ENCODE measurements at places on chromosomes 1 and 21. TPM values are rescaled to one million over a fixed set of nuclear protein-coding genes. Genes with fewer than 3 reads are reported as not detected.
A peak's percentile ranks its signal among the peaks of the same experiment; 100 is the strongest.

- DNase-seq: no peak
These were observed 12.3 kb upstream of the RASSF5 start for GRCh38 chr1:206495011-206495461.

DNA sequence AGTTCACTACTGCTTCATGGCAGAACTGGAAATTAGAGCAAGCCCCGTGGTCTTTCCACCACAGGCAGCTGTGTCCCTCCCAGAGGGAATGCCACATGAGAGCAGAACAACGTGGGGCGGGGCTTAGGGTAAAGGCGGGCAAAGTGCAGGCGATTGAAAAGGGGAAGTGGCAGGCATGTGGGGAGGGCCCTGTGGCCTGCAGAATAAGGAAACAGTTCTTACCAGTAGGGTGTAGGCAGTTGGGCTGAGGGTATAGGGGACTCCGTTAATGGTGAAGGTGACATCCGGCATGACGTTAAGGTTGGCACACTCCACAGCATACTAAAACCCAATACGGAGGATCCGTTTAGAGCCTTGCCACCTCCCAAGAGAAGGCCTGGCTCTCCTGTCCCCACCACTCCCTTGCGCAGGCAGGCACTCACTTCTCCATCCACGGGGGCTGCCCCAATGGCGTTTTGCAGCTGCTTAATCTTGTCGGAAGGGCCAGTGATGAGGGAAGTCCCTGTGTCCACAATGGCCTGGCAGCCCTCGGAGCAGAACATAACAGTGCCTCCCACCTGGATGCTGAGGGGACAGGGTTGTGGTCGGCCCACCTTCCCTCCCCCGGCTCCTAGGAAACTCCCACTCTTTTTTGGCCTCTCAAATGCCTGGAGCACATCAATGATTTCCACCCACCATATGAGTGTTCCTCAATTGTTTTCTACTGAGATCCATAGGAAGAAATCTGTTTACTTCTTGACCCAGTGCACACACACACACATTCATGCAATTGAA is 9.1 kb upstream of the RAB7B start:
- no peak for DNase-seq

DNA sequence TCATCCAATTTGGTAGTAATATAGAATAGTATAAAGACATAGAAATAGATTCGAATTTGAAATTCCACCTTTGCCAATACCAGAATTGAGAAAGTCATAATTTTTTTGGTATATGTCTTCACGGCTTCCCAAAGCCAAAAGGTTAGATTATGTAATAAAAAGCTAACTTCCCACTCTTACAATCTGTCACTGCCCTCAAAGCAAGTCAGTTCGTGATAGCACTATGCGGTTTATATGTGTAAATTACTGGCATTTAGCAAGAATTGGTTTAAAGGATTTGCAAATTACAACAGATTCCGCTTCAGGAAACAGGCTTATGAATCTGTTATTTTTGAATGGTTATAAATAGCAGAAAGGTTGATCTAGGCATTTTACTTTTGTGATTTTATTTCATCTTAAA is 679.4 kb upstream of the ADGRL2 start:
- no peak for DNase-seq

GRCh38 chr1:75503221-75503974 is 107.5 kb downstream of the SLC44A5 start:
- DNase-seq: peak; percentile 21

ARHGAP30 gene
- not detected for total RNA-seq

DNA sequence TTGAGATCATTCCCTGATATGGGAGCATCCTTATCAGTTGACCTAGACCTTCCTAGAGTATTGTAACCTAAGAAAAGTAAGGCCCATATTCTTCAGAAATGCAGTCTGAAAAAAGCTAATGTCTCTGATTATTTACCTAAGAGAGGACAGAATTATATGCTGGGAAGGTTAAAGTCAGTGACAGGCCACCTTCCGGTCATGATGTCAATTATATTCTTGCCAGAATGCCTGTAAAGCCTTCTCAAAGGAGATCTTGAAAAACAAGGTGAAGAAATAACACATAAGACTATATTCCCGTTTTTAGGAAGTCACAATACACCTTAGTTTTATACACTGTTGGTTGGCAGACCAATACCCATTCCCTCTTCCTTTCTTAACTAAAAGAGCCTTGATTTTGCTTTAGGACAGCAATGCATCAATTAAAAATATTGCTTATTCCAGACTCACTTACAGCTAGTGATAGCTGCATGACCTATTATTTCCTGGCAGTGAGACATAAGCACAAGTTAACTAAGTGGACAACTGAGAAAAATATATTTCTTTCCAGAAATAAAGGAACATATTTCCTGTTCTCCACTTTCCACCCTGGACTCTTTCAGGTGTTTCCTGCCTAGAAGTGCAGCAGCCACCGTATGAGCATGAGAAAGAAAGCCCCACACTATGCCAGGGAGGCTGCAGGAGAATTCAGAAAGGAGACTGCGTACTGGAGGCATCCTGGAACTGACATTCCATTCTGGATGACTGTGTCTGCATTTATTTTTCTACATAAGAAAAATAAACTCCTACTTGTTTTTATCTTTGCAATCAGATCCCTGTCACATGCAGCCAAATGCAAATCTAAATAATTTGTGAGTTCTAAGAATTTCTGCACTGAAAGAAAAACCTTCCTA is 332.9 kb upstream of the PTBP2 start:
- DNase-seq: peak; percentile 98

DNA sequence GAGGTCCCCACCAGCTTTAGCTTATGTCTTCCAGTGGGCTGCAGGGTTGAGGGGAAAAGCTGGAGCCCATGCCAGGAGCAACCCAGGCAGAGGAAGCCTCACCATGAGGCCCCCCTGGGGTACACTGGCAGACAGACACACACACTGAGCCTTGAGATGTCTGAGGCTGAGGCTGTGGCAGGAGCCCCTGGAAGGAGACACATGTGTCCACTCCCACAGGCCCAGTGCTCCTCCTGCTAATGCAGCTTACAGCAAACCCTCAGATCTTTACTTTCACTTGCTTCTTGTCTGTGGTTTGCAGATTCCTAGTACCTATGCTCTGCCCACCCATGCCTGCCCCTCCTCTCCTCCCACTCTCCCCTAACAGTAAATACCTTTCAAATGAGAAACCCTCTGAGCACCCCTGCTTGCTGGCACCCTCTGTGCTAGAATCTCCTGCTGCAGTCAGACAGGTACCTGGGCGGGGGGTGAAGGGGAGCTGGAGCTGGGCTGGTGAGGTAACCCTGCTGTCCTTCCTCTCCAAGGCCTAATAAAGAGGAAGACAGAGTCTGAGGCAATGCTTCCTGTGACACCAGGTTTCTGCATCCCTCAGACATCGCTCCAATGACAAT is 63.4 kb upstream of the NEK2 start:
- no peak for DNase-seq

RC3H1 gene
- 22.6 TPM for total RNA-seq

FAM151A gene
- not detected for total RNA-seq

TBX19 gene
- total RNA-seq: 0.51 TPM

GRCh38 chr1:20275319-20275925 is 15.3 kb upstream of the VWA5B1 start:
- no peak for DNase-seq

DNA sequence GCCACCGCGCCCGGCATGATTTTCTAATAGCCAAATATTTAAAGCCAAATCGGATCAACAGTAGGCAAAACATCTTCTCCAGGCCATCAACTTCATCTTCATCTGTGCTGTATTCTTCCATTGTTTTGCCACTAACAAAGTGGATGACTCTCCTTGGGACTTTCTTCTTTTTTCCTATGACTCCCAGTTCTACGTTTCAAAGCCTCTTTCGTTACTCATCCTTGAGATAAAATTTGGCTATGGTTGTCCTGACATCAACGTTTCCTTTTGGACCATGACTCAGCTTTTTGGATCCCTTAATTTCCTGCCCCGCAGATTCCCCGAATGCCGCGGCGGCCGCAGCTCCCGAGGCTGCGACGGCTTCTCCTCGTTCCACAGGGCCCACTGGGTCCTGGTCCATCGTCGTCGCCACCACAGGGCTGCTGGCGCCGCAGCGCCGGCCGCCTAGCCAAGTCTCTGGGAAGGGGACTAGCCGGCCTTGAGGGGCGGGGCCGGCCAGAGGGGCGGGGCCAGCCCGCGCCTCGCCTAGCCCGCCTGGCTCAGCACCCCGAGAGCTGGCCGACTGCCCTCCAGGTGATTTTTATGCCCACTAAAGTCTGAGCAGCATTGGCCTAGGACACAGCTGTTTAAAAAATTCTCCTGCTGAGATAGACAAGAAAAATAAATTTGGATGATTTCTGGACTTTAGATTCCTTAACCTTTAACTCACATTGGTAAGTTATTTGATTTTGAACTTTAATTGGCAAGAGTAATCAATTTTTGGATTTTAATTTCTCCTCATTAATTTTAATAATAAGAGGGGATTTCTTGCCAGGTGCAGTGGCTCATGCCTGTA is 93.9 kb downstream of the ADCY10 start:
- DNase-seq: peak; percentile 77

DNA sequence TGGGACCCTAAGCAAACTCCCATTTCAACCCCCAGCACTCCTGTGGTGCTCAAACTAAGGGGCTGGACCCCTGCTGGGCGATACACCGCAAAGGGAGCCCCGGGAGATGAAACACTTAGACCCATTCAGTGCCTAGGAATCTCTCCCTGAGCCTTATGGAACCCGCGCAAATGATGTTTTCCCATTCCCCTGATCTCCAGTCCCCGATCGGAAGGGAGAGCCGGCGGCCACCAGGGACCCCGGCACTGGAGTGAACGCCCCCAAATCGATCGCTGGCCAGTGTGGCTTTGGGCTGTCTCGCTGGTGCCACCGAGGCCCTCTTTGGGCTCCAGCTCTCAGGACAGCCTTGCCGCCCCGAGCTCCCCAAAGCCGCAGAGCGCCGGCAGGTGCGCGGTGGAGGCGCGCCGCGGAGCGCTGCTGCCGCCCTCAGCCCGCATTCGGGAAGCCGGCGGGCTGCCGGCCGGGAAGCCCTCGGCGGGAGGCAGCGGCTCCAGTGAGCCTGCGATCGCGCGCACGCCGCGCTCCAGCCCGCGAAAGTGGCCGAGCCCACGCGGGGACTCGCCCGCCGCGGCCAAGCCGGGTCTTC is 1.1 kb downstream of the PLXNA2 start:
- DNase-seq: no peak

TEX38 gene
- total RNA-seq: not detected

DNA sequence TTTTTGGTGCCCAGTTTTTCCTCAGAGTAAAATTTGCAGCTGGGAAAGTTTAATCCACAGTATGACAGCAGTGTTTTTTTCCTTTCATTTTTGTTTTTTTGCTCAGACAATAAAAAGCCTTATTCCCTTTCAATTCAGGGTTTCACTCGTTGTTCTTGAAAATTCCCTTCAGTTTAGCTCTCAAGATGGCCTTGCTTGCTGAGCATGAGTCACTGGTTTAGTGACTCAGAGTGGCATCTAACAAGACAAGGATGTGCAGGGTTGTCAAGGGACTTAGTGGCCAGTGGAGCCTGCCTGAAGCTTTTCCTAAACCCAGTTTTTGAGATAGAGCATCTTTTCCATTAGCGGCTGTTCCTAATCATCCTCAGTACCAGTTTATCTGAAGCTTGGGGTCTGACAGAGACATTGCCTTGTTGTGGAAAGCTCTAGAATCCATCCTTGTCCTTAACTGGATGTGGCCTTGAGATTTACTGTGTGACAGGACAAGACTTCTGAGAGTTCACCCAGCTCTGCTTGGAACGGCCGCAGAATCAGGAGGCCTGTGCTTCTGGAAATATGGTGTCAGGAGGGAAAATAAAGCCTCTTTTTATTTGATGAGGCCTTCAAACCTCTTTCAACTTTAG is 48.4 kb upstream of the DNAJC6 start:
- DNase-seq: peak; percentile 58

PRR9 gene
- not detected for total RNA-seq

- no peak for DNase-seq
These were observed 60.9 kb upstream of the ETS2 start for GRCh38 chr21:38744861-38745260.
